Fibroblast of skin of abdomen (primary cell): ENCODE measurements at places on chromosomes 6 and 20.

DNA sequence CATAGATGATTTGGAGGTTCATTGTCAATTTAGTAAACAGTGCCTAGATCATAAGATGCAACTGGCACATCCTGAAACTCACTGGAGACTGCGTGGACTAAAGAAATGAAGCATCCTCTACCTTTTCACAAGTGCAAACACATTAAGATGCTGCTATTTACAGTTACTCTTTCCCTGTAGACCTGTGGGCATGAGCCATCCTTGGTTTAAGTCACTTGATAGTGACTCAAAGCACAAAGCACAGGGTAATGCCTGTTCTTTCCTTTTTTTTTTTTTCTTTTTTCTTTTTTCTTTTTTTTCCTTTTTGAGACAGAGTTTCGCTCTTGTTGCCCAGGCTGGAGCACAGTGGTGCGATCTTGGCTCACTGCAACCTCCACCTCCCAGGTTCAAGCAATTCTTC, 10.0 kb upstream of the HLA-DQA1 start:
- DNase-seq, result no peak

DNA sequence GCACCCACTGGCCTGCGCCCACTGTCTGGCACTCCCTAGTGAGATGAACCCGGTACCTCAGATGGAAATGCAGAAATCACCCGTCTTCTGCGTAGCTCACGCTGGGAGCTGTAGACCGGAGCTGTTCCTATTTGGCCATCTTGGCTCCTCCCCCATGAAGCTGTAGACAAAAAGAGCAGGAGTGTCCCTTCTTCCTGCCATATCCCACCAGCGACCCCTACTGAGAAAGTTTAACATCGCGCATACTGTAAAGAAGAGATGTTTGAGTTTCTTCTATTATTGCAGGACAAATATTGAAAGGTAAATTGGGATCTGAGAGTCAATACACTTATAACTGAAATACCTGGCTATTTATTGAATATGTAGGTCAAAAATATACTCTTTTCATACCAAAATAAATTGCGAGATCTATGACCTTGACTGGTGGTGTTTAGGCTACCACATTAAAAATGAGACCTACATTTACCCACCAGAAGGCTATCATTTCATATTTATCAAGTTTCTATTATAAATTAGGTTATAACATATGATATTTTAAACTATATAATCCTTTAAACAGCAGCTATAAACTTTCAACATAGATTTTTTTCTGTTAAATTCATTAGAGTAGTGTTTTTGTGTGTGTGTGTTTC, 586.3 kb downstream of the HTR1B start:
- DNase-seq, result peak; percentile 30

DNA sequence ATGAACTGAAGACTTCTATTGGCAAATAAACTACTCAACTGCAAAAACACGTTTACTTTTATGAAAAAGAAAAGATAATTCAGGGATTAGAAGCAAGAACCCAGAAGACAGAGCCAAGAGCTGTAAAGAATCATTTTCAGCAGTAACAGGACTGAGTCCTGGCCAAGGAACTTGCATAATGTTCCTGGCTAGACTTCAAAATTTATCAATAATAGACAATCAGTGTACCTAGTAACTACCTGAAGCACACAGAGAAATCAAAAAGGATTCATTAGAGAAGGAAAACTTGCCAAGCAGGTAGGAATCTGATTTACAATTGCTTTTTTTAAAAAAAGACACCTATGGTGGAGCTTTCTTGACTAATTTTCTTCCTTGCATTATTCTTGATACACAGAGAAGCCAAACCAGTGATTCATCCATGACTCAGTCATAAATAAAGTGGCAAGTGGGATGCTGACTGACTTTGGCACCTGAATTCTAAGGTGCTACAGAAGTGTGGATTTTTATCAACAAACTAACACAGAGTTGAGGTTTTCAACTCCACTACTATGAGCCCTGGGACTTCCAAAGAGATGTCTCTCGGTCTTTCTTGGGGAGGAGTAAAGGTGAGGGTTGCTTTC, 281.3 kb downstream of the BMP7 start:
- no peak for DNase-seq

DNA sequence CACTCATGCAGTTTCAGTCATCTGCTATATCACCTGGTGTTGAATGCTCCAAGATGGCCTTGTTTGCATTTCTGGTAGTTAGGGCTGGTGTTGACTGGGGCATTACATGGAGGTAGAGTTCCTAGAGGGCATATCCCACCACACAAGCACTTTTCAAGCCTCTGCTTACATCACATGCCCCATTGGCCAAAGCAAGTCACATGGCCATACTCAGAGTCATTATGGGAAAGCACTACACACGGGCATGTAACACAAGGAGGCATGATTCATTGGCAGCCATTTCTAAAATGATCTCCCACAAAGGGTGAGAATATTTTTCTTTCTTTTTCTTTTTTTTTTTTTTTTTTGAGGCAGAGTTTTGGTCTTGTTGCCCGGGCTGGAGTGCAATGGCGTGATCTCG, 73.2 kb downstream of the TRMT6 start:
- no peak for DNase-seq

DNA sequence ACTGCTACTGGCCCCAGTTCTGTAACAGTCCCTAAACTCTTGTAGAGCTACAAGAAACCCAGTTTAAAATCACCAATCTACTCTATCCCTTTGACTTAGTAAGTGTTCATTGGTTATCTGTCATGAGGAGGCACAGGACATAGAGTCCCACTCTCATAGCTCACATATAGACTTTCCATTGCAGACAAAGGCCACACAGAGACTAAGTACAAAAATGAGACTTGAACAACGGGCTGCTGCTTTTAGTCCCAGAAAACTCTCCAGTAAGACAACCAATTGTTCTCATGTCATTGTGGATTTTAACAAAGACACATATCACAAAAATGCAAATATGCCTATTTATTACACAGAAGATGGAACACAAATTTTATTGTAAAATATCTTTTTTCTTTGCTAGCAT, 197.4 kb downstream of the PTPRK start:
- no peak for DNase-seq

GRCh38 chr20:37162646-37163045, 16.5 kb upstream of the RPN2 start:
- DNase-seq, result no peak

DNA sequence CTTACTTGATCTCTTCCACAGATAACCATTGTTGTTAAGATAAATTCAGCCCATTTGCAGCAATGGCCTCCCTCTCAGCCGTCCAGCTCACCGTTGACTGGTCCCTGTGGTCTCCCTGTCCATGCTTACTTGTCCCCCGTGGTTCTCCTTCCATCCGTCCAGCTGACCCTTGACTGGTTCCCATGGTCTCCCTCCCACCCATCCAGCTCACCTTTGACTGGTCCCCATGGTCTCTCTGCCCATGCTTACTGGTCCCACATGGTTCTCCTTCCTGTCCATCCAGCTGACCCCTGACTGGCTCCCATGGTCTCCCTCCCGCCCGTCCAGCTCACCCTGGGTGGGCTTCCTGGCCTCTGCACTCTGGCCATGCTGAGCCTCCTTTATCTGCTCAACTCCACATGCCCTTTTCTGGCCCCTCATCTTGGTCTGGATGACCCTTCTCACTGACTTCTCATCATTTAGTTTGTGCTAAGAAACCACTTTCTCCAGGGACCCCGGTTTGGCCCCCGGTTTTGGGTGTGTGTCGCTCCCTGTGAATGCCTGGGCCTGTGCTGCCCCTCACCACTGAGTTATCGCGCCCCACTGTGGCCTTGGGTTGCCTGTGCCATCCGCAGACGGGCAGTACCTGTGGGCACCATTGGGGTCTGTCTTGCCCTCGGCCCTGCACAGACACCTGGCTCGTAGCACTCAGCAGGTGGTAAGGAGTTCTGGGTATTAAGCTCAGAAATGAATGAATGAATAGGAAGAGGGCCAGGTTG, 146.4 kb downstream of the ERMARD start:
- DNase-seq, result no peak

DNA sequence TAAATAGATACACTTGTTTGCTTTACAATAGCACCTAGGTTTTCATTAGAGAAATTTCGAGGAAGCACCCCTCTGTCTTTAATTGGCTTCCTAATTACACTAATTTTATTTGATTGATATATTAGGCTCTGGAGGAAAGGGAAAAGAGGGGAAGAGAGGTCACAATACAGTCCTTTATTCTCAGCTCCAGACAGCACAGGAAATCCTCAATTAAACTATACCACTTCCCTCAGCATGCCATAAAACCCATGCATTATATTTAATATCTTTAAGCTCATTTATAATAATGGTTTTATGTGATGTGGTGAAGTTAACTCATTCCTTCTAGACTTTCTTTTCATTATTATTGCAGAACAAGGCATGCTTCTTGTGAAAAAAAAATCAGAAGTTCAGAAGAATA, 17.7 kb upstream of the PDE7B start:
- DNase-seq, result no peak

GRCh38 chr6:16979677-16980370, 122.0 kb upstream of the STMND1 start:
- no peak for DNase-seq

GRCh38 chr6:30541515-30542403, 14.5 kb downstream of the GNL1 start:
- DNase-seq, result peak; percentile 79

- no peak for DNase-seq
Observed at GRCh38 chr6:47686411-47686810, 12.0 kb upstream of the ADGRF4 start.

DNA sequence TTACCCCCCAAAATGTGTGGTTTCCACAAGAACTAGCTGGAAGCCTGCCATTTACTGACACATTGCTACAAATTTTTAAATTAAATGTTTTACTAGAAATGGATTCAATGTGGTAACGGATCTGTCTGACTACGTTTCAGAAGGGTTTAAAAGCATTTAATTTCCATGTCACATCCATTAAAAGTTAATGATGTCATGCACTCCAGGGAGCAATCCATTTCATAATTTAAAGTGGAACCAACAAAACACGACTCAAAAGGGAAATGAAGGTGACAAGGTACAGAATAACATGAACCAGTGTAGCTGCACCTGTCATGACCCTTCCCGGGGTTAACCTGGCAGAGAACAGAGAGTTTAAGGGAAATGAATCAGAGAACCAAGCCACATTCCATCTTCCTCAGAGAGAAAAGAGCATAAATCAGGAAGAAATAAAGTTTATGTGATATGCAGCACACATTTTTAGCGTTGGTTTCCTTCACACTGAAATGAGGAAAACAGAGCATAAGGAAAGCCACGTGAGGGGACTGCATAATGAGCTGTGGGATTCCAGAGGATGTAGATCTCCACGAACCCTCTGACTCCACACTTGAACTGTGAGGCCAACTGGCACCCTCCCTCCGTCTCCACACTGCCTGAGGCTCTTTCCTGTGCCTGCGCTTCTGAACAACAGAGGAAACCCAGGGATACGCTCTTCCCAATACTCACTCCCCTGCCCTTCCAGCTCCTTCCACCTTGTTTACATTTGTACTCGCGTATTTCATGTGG, 170.3 kb upstream of the AHI1 start:
- peak; percentile 67 for DNase-seq

GRCh38 chr20:14617123-14617522, 279.7 kb upstream of the FLRT3 start:
- DNase-seq, result peak; percentile 32

DNA sequence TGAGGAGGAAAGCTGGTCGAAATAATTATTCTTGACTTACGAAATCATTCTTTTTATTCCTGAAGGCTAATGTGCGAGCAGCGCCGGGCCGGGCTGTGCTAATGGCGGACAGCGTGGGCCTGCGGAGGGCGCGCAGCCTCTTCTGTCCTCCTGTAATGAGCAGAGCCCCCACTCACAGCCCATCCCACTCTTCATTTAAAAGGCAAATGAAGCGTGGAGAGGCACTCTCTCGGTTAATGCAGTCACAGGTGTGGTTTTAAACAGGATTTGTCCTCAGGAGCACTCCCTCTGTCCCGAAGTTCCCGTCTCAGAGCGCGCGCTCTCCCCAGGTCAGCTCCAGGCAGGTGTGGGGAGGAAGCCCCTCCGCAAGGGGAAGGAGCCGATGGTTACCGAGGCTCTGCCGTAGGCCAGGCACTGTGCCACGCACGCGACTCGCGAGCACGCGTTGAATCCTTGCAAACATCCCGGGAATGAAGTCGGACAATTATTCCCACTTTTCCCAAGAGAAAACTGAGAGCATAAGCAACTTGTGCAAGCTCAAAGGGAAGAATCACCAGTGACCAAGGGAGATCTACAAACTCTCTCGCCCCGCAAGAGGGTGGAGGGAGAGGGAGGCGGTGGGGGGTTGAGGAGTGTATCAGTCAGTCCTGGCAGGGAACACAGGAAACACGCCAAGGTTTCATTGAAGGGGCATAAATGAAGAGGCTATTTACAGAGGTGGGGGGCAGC, 35.5 kb upstream of the ZFAND3 start:
- DNase-seq, result peak; percentile 45

GRCh38 chr20:18165553-18165952, 27.9 kb downstream of the KAT14 start:
- DNase-seq, result no peak

- no peak for DNase-seq
Observed at GRCh38 chr6:3535776-3536435, 79.1 kb upstream of the SLC22A23 start.

GRCh38 chr20:58235010-58235409, 6.6 kb upstream of the ANKRD60 start:
- DNase-seq, result no peak

DNA sequence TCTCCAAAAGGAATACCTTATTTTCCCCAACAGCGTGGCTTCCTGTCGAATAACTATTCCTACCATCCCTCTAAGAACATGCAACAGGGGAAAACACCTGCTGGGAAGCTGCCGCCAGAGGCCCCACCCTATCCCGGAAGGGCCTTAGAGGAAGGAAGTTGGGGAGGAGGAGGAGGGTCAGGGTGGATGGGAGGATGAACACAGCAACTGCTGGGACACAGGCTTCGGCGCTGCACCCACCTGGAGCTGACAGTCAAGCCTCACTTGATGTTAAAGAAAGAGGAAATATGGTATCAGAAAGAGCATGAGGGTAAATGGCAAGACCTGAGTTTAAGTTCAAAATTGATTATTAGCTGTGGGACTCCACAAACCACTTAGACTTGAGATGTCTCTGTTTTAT, 36.5 kb upstream of the RPS6KA2 start:
- DNase-seq, result no peak

GRCh38 chr6:6565488-6565887, 23.0 kb upstream of the LY86 start:
- no peak for DNase-seq

- DNase-seq, result no peak
Observed at GRCh38 chr6:13012977-13013680, 296.6 kb downstream of the PHACTR1 start.

DNA sequence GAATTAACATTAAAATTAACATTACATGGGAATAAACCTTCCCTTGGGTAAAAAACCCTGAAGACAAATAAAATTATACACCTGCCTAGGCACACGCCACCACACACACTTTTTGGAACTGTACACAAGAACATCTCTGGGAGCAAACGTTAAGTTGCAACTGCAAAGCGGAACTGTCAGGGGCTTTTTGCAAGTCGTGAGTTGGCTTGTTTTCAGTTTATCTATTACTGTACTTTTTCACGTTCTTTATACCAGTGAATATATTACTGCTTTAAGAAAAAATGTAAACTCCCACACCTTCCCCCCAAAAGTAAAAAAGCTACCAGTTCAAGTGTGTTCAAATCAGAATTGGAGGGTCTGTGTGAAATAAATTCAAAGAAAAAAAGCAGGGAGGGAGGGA, 65.5 kb upstream of the NFATC2 start:
- DNase-seq, result no peak

- peak; percentile 98 for DNase-seq
Observed at GRCh38 chr6:146914489-146915483, 289.4 kb upstream of the STXBP5 start.
